Suppressor macrophage (primary cell): ENCODE measurements at places on chromosomes 6 and 20.
A peak's percentile ranks its signal among the peaks of the same experiment; 100 is the strongest.

DNA sequence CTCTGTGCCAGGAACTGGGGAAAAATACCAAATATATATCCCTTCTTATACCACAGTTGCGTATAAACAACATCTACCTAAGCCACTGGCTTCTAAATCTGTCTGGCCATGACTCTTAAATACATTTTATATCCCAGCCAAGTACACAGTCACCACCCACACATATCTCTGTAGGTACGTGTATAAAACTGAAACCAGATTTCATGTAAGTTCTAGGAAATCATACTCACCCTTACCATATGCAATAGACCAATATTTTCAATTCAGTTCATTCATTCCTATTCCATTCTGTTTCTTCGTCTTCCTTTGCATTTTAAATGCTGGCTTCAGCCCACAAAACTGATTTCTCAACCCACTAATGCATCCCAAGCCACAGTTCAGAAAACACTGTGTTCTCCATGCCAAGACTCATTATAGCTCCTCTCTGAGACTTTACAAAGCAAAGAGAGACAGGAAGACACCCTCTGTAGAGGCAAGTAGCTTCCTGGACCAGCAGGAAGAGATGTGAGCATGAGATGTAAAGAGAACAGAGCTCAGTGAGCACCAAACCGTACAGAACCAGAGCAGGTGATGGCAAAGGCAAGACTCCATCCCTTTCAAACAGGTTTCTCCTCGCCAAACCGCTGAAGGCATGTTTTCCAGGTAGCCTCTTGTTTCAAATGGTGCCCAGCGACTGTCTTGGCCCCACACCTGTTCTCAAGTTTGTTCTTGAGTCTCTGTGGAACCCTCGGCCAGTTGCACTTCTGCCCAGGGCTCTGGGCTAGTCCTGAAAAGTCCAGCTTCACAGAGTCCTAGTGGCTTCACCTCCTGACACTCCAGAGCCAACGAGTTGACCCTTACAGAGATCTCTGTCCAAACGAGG lies 18.7 kb downstream of the FAM50B start:
- no peak for DNase-seq

DNA sequence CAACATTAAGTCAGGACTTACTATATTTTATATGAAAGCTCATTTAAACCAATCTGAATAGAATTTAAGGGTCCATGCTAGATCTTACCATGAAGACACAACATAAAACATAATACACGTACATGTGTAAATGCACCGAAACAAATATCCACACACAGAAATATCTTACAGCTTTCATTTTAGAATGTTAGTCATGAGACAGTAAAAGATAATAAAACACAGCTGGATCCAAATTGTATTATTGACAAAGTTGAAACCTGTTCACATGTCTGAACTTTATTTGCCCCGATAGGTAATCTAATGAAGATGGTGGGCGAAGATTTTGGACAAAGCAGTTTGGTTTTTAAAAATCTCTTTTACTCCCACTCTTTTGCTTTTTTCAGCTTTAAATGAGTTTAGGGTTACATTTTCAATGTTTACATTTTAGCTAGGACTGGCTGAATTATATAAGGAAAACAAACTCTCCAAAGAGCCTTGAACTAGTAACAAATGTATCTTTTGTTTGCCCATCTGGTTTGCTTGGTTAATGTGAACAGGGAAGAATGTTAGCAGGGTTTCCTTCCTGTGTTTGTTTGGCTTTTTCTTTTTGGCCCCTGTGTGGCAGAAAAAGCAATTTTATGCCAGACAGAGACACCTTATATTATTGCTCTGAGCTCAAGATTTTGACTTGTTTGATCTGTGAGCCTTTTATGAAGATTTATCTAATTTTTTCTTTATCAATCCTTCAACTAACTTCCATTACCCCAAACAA lies 5.1 kb upstream of the TMEM181 start:
- DNase-seq: no peak

GRCh38 chr6:105374010-105374420 lies 28.9 kb downstream of the PREP start:
- DNase-seq: no peak

DNA sequence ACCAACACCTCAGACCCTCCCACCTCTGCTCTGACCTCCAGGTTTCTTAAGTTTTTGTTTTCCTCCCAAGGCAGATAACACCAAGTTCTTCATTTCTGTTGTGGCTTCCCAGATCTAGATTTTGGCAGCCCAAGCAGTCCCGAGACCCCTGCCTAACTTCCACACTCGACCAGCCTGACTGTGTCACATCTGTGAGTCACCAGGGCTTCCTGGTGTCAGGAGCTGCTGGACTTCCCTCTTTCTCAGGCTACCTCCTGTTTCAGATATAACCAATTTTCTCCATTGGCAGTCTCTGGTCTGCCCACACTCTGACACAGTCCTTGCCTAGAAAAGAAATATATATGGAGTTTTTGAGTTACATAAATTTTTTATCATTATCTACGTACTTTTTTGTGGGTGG lies 46.1 kb upstream of the CCN6 start:
- peak; percentile 93 for DNase-seq

- DNase-seq: no peak
Measured at GRCh38 chr20:1377341-1377871, 15.4 kb downstream of the FKBP1A start.

- DNase-seq: no peak
Measured at GRCh38 chr20:48285656-48286055, 500.4 kb upstream of the SULF2 start.
